Effector memory CD8-positive, alpha-beta T cell (primary cell): ENCODE measurements at places on chromosomes 1 and 21.

- DNase-seq, result no peak
Measured at GRCh38 chr1:4784761-4785160, 130.4 kb downstream of the AJAP1 start.

DNA sequence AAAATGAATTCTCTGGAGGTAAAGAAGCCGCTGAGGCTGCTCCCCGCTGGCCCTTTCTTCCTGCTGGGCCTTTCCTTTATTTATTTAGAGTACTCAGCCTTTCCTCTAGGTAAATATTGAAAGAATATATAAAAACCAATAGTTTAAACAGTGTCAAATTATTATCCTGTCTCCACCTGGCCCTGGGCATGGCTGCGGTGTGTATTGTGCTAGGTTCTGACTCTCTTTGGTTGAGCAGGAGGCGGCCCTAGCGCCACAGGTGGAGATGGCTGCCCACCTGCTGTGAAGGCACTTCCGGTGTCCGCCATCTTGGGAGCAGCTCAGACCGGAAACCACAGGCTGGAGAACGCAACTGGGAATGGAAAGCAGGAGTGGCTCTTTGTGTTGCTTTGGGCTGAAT is 29.0 kb upstream of the CLDN14 start:
- no peak for DNase-seq

DNA sequence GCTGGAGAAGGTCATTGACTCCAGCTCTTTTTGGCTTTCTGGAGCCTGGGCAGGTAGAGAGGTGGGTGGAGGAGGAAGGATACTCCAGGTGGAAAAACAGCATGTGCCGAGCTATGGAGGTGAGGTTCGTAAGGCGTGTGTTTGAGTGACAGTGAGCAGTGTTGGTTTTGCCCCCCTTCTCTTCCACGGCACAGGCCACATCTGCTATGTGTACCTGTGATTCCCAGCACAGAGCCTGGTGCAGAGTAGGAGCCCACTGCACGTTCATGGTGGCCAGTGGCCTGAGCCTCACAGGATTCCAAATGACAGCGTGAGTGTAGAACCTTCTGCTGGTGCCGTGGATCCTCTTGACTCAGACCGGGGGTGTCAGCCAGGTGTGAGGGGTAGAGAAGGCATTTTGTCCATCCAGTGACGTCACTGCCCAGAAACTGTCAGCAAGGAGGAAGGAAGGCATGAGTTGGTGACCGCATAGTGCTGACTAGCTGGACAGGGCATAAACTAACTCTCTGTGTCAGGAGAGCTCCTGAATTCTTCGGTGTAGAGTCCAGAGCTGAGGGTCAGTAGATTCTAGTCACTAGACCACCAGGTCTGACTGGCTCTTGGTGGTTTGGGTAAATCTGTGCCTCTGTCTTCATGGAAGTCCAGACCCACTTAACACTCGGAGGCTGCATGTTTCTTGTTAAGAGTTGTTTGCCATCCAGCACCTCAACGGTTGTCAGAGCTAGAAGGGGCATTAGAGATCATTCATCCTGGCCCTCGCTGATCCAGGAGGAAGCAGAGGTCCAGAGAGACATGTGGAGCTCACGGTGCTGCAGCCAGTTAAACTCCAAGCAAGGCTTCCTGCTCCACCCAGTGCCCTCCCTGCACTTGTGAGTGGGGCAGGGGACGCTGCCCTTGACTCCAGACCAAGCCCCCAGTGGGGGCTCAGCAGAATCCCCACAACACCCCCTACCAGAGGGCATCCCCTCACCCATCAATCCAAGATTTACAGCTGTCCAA is 3.8 kb downstream of the QSOX1 start:
- DNase-seq, result no peak

GRCh38 chr1:208203127-208203847 is 40.9 kb downstream of the PLXNA2 start:
- DNase-seq, result no peak

- DNase-seq, result no peak
Measured at GRCh38 chr1:60988891-60989290, 93.5 kb upstream of the NFIA start.

- DNase-seq, result no peak
Measured at GRCh38 chr1:152107984-152108881, 7.0 kb downstream of the TCHH start.
